Bronchial epithelial cell (primary cell): ENCODE measurements at places on chromosomes 1 and 21.

DNA sequence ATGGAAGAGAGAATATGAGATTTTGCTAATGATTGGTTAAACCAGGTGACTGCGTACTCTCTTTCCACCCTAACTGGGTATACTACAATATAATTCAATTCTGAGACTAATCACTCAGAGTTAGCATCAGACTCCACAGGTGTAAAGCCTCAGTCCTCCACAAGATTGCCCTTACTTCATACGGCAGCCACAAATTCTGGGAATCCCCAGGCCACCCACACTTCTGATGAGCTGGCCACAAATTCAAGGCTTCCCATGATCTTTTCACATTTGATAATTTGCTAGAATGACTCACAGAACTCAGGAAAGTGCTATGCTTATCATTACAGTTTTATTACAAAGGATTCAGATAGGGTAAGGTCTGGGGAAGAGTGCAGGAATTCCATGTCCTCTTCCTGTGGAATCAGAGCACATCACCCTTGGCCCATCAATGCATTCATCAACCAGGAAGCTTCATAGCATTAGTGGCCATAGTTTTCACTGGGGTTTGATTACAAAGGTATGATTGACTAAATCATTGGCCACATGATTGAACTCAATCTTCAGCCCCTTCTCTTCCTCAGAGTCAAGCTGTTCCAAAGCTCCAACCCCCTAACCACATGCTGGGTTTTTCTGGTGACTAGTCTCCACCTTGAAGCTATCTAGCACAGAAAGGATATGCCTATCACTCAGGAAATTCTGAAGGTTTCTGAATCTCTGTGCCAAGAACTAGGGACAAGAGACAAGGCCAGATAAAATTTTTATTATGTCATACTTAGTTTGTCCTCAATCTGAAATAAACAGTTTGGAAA lies 131.7 kb downstream of the HHIPL2 start:
- no peak for DNase-seq

GRCh38 chr21:45421071-45421845 lies 16.3 kb downstream of the COL18A1 start:
- peak; percentile 39 for DNase-seq

GRCh38 chr1:93839307-93839706 lies 39.7 kb downstream of the DNTTIP2 start:
- peak; percentile 87 for DNase-seq

DNA sequence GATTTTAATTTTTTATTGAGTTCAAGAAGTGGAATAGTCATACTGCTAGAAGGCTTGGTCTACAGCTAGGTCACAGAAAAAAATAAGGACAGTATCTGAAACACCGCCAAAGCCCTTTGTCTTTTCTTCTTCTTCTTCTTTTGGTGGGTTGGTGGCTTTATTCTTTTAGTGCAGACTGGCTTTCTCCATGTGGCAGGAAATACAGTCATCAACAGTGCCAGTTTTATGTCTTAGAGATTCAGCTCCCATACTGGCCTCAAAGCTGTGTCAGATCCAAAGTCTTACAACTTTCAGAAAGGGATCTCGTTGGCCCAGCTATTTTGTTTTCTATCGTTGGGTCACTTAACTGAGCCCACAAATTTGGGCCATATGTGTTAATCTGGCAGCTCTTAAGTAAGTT lies 58.2 kb downstream of the FNBP1L start:
- DNase-seq = no peak

DNA sequence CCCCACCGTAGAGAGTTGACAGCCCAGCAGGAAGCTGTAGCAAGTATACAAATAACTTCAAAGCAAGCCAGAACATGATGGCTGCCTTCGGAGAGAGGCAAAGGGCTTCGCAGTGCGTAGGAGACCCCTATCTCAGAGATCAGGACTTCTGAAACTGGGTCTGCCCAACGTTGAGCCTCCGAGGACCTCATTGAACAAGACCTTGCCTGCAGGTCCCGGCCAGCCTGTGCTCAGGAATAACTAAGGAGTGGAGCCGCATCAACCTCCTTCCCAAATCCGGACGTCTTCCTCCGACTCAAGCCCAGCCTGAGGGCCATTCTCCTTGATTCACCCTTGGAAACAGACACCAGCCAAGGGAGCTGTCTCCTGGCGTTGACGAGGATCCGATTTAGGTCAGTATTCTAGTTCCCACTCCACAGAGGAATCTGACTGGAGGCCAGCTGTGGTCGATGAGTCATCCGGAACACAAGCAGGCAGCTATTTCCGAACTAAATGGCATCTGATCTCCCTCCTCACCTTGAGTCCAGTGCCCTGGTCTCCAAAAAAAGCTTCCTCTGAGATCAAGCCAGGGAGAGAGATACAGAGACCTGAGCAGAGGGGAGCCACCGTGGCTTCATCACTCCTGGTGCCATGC lies 166.5 kb upstream of the COA6 start:
- peak; percentile 85 for DNase-seq

DNA sequence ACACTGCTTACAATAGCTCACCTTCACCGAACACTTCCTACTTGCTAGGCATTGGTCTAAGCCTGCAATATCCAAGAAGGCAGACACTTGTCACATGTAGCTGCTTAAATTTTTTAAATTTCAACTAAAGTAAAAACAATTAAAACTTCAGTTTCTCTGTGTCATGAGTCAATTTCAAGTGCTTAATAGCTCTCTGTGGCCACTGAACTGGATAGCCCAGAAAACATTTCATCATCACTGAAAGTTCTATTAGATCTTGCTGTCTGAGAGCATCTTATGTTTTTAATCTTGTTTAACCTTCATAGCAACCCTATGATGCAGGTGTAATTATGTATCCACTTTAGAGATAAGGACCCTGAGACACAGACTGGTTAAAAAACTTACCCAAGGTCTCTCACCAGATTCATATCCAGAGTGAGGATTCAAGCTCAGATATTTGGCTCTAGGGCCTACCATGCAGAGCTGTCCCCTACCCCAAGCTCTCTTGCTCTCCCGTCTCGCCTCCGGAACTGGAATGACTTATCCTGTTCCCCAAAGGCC lies 2.6 kb upstream of the FCRL6 start:
- no peak for DNase-seq

- DNase-seq = no peak
These were observed 777 bp downstream of the LAMC2 start for GRCh38 chr1:183186841-183187240.

DNA sequence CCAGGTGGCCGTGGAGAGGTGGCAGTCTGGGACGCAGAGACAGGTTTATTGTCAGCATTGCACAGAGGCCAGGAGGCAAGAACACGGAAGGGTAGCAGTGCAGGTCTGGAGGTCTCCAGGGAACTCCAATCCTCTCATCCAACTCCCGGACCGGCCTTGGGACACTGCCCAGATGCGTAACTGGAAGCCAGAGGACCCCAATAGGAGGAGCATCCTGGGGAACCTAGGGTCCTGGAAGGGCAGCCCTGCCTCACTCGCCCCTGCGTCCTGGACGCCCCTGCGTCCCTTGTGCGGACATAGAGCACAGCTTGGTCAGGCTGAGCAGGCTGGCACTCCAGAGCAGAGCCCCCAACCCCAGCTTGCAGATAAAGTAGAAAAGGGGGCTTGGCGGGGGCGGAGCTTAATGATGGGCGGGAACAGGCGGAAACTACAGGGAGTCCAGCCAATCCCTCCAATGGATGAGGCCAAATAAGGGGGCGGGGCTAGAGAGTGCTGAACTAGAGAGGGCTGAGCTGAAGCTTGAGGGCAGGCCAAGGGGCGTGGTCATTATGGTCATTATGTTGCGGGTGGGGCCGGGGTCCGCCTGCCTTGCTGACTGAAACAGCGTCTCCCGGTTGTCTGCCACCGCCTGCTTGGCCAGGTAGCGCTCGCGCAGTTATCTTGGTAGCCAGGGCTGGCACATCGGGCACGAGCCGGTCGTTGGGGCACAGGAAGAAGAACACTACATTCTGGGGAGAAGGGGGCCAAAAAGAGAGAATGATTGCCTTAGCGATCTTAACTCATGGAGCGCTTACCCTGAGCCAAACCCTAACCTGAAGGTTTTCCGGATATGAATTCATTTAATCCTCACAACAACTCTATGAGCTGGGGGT lies 3.7 kb upstream of the ARHGEF19 start:
- DNase-seq = peak; percentile 83

GRCh38 chr1:4745560-4745959 lies 91.2 kb downstream of the AJAP1 start:
- DNase-seq = no peak

- peak; percentile 26 for DNase-seq
These were observed 314.0 kb downstream of the PTPRU start for GRCh38 chr1:29550119-29550841.

GRCh38 chr1:86507935-86508582 lies 38.8 kb upstream of the CLCA4 start:
- peak; percentile 28 for DNase-seq

- DNase-seq = peak; percentile 15
These were observed 1.2 kb upstream of the ADORA1 start for GRCh38 chr1:203126151-203126865.

- no peak for DNase-seq
These were observed 65.6 kb downstream of the COP1 start for GRCh38 chr1:176141449-176141848.

DNA sequence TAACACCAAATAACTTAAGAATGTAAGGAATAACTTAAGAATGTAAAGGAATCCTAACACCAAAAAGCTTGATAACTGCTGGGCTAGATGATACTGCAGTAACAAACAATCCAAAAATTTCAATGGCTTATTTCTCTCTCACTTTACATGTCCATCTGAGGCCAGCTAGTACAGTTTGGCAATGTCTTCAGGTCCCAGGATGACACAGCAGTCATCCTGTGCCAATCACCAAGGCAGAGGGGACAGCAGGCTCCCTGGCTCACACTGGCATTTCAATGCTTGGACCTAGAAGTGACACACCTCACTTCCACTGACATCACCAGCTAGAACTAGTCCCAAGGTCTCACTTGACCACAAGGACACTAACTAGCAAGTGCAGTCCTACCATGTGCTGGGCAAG lies 15.3 kb downstream of the DNAJC11 start:
- DNase-seq = no peak

GRCh38 chr1:57966751-57967406 lies 543.0 kb upstream of the DAB1 start:
- DNase-seq = peak; percentile 42

DNA sequence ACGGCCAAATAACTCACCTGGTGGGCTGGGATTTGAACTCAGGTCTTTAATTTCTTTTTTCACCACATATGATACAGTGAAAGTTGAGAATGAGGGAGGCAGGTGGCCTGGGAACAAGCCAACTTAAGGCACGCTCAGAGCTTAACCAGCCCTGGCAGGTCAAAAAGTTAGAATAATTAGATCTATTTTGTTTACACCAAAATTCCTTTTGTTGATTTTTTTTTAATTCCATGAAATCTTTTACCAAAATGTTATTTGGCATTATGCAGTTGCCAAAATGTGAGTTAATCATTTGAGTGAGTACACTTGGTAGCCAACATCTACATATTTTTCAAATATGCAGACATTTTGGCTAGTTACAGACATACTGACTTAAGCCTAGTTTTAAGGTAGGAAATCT lies 36.8 kb downstream of the LHX8 start:
- DNase-seq = no peak

DNA sequence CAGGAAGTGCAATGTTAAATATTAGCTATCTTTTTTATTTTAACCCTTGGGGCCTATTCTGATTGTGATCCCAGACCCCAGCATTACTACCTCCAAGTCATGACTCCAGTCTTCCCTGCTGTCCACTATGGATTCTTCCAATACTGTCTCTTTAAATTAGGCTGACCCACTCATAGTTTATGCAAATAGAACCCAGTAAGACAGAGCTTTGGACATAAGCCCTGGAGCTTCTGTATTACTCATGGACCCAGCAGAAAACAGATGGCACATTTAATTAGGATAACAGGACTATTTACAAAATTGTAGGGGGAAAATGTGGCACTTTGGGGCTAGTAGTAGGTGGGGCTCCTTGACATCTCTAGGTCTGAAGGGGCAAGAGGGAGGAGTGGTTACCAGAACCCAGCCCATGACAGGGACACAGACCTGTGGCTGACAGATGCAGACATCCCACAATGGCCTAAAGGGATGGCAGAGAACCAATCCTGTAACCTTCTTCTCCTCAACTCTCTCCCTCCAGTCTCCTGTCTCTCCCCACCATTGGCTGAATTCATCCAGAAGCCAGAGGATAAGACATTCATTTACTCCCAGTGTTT lies 233.5 kb downstream of the OMA1 start:
- no peak for DNase-seq

- peak; percentile 57 for DNase-seq
These were observed 61.3 kb upstream of the ARTN start for GRCh38 chr1:43872280-43872679.

DNA sequence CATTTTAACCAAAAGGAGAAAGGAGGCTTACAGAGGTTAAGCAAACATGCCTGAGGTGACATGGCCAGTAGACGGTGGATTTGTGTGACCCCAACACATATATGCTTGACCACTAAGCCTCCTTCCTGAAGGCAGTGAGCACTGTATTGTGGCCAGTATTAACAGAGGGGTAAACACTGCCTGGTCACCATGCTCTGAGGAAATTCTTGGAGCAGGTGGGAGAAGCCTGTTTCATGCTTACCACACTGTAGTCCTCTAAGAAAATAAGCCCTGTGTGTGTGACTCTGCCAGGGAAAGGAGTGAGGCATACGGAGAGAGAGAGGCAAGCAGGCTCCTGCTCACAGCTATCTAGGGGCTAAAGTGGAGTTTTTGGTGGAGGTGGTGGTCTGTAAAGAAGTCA lies 102.7 kb downstream of the KCND3 start:
- no peak for DNase-seq
